ENCODE measurements at places on chromosomes 5 and 9.

GRCh38 chr9:86591472-86591871 lies 237.3 kb upstream of the TUT7 start:
- no peak for DNase-seq

GRCh38 chr5:31806561-31806960 lies 167.6 kb downstream of the PDZD2 start:
- no peak for DNase-seq

GRCh38 chr9:114237781-114238180 lies 82.4 kb downstream of the COL27A1 start:
- DNase-seq: no peak

GRCh38 chr5:149708981-149709594 lies 21.0 kb upstream of the PPARGC1B start:
- no peak for DNase-seq

GRCh38 chr5:108818613-108819272 lies 71.0 kb downstream of the FER start:
- DNase-seq: no peak

DNA sequence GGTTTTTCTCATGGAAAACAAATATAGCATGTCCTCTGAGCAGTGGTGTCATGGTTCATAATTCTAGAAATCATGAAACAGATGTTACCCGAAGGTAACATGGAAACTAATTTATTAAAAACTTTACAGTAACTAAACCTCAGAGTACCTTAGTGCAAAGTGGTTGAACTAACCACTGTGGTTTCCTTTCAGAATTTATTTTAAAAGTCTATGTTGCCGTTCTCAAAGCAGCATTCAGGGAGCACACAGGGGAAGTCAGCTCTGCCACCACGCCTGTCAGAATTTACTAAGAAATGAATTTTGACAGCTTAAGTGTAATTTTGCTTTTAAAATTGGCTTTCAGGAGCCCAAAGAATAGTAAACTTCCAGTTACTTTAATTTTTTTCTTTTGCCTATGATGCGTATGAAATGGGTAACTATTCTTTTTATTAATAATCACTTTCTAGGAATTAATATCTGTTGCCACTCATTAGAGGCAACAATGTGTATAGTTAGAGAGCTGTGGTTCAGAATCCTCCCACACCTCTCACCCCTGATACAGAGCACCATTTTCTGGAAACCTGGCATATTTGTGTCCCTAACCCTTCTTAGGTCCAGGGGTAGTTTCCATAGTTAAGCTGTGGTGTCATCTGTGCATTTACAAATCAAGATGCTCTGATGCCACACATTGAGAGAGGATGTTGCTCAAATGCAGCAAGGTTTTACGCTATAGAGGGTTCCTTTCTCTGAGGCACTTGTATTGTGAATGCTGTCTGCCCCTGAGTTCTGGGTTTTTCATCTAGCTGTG lies 202.6 kb downstream of the ZSWIM6 start:
- DNase-seq: no peak
